Liver (tissue), 10 donors: ENCODE measurements at places on chromosomes 7 and 10.

DNA sequence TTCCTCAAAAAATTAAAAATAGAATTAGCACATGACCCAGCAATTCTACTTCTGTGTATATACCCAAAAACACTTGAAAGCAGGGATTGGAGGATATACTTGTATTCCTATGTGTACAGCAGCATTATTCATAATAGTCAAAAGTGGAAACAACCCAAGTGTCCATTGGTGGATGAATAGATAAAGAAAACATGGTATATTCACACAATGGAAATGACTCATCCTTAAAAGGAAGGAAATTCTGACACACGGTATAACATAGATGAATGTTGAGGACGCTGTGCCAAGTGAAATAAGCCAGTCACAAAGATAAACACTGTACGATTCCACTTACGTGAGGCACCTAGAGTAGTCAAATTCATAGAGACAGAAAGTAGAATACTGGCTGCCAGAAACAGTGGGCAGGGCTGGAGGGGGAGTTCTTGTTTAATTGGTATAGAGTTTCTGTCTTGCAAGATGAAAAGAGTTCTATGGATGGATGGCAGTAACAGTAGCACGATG, 26.6 kb upstream of the KAT6B start:
- DNase-seq = no peak

DNA sequence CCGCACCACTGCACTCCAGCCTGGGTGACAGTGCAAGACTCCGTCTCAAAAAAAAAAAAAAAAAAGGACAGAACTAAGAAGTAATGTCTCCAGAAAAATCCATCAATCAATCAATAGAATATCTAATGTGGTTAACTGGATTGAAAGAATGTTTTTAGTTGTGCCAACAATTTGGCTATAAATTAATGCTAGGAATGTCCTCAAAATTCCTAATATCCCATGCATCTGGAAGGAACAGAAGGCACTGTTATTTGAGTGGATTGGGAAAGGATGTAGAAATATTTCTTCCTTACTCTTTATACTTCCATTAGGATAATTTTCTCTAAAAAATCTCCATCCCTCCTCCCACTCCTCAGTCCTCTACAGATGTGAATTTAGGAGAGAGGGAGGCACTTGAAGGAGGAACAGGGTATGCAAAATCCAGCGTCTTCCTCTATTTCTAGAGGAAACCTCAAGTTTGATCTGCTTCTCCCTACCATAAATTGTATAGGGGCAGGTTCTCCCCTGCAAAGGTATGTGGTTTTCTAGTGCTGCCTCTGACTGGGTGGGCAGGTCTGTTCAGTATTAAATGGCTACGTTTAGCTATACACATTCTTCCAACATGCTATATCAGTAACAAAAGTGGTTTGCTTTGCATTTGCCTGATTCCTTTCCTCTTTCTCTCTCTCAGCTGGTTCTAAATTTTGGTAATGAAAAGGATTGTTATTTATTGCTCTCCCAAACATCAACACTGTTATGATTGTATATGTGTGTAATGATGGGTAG, 54.1 kb downstream of the RNLS start:
- no peak for DNase-seq

GRCh38 chr10:129049501-129049900, 417.5 kb upstream of the MGMT start:
- no peak for DNase-seq

- no peak for DNase-seq
These were observed 9.7 kb downstream of the CHST3 start for GRCh38 chr10:71973777-71974488.

DNA sequence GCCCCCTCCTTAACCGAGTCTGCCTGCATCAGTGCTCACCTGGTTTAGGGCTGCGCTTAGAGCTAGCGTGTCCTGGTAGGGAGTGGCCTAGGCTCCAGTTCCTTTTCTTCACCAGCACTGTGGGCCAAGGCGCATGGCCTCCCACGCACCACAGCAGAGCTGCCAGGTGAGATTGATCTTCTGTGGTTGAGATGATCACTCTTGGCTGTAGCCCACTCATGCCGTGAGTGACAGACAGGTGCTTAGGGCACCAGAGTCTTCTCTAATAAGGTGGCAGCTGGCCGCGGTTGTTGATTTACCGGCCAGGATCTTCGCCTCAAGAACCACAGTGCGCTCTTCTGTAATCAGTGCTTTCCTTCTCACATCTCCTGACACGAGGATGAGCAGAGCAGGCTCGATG, 157.2 kb upstream of the INSYN2A start:
- no peak for DNase-seq

GRCh38 chr7:153047079-153047959, 287.8 kb downstream of the ACTR3B start:
- no peak for DNase-seq

DNA sequence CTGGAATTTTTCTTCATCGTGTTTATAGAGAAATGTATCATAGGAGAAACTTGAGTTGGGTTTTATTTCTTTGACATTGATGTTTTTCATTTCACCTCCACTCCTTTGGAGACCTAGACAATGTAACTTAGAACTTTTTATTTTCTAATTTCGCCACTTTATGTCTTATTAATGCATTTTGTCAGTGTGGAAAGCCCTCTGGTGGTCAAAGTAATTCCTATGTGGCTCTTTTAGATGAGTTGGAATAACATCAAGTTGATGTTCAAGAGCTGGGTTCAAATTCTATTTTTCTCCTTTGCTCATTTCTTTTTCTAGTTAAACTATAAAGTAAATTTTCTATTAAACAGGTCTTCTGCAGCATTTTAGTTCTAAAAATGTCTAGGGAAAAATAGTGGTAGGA, 478.6 kb downstream of the LRMDA start:
- no peak for DNase-seq

- DNase-seq = no peak
These were observed 34.4 kb upstream of the AGR3 start for GRCh38 chr7:16916105-16916639.

DNA sequence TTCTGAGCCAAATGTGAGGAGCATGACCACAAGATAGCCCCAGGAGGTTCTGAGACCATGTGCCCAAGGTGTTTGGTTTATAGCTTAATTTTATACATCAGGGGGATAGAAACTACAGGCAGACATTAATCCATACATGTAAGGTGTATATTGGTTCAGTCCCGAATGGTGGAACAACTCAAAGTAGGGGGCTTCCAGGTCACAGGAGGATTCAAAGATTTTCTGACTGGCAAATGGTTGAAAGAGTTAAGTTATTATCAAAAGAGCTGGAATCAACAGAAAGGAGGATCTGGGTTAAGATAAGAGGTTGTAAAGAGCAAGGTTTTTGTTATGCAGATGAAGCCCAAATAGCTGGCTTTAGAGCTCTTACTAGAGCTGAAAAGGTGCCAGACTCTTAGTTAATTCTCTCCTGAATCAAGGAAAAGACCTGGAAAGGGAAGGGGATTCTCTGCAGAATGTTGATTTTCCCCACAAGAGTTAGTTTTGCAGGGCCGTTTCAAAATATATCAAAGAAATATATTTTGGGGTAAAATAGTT, 640.0 kb downstream of the IPMK start:
- DNase-seq = no peak

DNA sequence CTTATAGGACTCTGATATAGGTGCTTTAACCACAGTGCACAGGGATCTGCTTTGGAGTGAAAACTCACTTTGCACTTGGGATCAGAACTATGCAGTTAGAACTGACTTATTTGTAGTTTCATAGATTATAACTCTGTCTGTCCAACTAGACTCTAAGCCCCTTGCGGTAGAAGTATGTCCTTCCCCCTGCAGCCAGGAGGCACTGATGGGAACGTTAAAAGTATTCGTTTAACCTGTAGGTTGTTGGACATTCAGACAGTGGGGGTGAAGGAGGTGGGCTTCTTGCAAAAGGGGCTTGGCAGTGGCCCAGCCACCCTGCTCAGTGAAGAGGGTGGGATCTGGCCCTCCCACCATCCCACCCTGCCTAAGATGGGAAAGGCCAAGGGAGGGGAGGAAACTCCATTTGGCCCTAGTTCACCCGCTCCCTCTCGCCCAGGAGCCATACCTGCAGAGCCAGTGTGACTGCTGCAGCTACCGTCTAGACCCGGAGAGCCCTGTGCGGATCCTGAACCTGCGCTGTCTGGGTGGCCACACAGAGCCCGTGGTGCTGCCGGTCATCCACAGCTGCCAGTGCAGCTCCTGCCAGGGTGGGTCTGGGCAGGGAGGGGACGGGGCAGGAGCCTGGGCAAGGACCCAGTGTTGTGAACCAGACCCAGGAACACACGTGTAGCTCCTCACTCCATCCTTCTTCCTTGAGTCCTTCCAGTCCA, 5.7 kb upstream of the ZNF862 start:
- no peak for DNase-seq

DNA sequence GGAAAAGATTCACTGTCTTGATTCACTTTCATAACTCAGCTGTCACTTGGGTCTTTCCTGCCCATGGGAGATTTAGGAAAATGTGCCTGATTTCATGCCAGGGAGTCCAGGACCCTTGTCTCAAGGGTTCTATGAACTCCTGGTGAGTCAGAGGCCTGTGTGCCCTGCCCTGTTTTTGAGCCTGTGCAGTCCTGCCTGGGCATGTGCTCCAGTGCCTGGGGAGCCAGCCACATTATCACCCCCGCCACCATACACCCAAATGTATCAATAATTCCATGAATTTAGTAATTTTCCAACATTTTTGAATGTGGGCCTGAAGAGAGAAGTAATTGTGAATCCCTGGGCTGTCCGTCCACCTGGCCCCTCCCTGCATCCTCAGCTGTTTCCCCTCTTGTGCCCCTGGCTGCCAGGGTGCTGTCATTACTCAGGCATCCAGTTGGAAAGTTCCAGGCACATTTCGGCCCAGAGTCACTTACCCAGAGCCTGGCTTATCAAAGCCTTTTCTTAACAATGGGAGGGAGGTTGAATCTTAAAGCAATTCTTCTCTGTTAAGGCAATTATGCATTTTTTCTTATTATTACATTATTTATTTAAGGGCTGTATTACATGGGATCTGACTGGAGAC, 287.8 kb upstream of the CDC14C start:
- DNase-seq = no peak

- no peak for DNase-seq
These were observed 212.7 kb upstream of the ZNF804B start for GRCh38 chr7:88546808-88547207.

DNA sequence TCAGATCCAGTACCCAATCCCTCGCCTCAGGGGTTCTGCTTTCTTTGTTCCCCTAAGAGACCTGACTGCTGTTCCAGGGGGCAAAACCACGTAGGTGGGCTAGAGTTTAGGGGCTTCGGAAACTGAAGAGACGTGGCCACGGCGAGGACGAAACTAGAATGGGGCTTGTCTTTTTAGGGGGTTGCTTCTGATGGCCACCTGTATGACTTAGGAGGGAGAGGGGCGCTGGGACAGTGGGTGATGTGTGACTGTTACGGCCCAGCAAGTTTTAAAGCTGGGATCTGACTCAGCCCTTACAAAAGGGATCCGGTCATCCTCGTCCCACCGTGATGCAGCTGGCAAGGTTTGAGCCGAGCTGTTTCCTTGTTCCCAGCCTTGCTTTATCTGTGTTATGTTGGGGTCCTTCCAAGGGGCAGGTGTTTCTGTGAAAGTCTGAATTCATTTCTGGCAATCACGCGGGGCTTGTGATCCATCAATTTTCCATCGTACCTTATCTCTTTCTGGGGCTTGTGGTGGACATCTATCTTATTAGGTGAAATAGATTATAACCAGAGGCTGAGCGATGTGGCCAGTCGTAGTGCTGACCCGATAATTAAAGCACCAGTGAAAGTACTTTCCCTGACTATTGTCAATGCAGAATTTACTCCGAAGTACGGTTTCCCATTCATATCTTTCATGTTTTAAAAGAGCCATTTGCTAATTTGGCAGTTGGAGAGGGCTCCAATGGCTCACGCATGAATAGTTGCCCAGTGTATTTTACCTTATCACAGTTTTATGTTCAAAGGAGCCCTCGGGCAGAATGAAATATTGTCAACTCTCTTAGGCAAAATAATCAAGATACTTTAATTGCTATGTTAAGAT, 830 bp downstream of the MET start:
- no peak for DNase-seq

- DNase-seq = no peak
These were observed 8.8 kb downstream of the CAPZA2 start for GRCh38 chr7:116871061-116871700.

GRCh38 chr7:83519240-83519639, 129.7 kb downstream of the SEMA3E start:
- DNase-seq = no peak

GRCh38 chr10:119330342-119330741, 123.0 kb downstream of the GRK5 start:
- DNase-seq = no peak

GRCh38 chr10:47061776-47062175, 150.5 kb downstream of the PTPN20 start:
- DNase-seq = no peak

DNA sequence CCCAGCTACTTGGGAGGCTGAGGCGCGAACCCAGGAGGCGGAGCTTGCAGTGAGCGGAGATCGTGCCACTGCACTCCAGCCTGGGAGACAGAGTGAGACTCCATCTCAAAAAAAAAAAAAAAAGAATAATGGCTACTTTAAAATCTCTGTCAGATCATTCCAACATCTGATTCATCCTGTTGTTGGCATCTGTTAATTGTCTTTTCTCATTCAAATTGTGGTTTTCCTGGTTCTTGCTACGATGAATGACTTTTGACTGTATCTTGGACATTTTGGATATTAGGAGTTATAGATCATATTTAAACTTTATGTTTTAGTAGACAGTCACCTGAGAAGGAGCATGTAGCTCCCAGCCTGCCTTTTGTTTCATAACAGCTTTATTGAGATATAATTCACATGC, 8.5 kb downstream of the TPST1 start:
- no peak for DNase-seq

GRCh38 chr10:78907551-78908211, 161.1 kb upstream of the ZMIZ1 start:
- no peak for DNase-seq

DNA sequence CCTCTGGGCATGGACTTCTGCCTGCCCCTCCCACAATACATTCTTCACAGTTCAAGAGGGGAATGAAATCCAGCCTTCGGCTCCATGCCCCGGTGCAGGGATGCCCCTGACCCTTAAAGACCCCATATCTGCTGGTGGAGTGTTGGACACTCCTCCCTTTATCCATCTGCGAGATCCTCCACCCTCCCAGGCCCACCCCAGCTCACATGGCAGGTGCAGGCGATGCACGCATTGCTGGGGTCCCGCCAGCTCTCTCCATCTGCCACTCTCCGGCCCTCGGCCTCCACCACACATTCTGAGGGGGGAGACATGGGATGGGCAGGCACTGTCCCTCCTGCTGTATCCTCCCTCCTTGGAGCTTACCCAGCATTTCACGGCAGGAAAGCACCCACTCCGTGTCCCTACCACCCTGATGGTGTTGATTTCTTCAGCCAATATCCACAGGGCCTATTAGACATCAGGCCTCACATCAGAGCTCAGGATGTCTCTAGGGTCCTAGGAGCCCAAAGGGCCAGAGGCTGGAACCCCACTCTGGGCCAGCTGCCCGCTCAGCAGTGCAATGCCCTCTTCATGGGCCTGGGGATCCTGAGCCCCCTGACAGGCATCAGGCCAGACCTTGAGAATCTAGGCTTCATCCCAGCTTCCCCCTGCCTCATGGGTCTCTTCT, 18.3 kb downstream of the ATP6V1F start:
- DNase-seq = no peak

DNA sequence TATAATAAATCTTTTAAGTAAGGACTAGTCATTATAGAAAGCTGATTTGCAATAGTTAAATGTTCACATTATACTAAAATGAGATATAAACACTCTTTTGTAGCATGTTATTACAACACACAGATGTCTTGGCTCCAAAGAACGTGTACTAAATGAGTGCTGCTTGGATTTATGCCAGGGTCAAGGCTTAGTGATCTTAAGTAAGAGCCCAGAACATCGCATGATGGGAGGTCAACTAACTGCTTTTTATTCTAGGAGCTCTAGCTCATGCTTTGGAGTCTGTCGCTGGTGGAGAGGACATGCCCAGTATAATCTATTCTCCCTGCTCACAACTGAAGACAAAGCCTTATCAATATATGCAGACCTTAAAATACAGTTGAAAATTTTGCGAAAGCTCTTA, 315.1 kb downstream of the BBS9 start:
- no peak for DNase-seq
